ENCODE measurements at places on chromosomes 2 and 18.

DNA sequence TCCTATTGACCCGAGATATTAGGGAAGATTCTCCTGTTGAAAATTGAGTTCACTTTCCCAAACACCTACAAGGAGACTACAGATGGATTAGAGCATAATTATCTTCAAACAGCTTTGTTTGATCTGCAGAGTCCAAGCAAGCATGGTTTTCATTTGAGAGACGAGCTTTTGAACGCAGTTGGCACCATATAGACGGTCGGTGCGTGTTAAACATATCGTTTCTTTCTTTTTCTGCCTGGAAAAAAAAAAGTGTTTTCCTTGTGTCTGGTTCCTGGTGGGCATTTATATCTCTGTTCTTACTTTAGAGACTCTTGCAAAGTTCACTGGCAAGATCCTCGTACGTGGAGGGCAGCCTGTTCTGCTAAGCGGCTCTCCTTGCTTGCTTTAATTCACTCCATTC, 248.9 kb downstream of the TMEM182 start:
- no peak for DNase-seq

DNA sequence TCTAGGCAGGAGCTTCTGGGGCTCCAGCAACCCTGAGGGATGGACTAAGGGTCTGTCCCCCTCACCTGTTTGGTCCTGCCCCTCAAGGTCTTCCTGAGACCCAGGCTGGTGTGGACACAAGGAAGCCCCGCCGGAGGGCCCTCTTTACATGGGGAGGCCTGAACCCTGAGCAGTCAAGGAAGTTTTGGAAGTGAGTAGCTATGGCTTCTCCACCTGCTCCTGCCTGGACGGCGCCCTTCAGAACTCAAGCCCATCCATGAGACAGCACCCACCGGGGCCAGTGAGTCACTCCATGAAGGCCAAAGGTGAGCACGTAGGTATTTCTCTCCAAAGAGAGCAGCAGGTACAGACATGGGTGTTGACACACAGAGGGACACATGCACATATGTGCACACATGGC, 98.2 kb upstream of the CTDP1 start:
- no peak for DNase-seq

GRCh38 chr2:166282154-166282553, 93.6 kb downstream of the SCN9A start:
- no peak for DNase-seq

- no peak for DNase-seq
Measured at GRCh38 chr2:53913721-53914120, 54.0 kb upstream of the GPR75 start.

DNA sequence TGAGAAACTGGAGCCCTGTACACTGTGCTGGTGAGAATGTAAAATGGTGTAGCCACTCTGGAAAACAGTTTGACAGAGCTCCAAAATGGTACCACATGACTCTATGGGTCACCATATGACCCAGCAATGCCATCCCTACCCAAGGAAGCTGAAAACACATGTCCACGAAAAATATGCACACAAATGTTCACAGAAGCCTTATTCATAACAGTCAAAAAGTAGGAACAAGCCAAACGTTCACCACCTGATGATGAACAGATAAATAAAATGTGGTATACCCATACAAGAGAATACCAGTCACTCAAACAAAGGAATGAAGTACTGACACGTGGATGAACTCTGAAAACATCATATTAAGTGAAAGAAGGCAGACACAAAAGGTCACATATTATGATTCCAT, 4.6 kb downstream of the AFG3L2 start:
- DNase-seq: no peak

DNA sequence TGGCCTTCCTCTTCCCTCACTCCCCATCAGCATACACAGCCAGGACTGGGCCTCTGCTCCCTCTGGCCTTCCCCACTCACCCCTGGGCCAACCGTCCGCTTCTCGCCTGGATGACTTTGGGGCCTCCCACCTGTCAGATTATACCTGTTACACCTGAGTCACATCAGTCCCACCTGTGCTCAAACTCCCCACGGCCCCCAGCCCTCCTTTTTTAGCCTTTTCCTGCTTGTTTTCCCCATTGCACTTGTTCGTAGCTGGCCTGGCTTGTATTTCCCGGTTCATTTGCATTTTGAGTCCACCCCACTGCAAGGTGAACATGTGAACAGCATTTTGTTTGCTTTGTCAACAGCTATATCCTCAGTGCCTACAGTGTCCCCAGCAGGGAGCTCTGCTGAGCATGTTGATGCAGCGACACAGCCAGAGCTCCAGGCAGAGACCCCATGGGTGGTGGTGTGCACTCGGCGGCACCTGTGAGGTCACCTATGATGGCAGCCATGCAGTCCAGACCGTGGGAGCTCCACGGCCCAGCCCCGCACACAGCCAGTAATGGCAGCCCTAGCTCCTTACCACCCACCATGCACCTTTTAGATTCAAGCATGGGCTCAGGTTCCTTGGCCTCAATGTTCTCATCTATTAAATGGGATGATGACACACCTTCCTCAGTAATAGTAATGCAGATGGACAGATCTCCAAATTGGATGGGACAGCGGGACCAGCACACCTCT, 276.4 kb upstream of the HS6ST1 start:
- peak; percentile 16 for DNase-seq

- DNase-seq: no peak
Measured at GRCh38 chr2:181807526-181807925, 84.0 kb upstream of the ITPRID2 start.

- no peak for DNase-seq
Measured at GRCh38 chr2:77268626-77269025, 253.6 kb downstream of the LRRTM4 start.

DNA sequence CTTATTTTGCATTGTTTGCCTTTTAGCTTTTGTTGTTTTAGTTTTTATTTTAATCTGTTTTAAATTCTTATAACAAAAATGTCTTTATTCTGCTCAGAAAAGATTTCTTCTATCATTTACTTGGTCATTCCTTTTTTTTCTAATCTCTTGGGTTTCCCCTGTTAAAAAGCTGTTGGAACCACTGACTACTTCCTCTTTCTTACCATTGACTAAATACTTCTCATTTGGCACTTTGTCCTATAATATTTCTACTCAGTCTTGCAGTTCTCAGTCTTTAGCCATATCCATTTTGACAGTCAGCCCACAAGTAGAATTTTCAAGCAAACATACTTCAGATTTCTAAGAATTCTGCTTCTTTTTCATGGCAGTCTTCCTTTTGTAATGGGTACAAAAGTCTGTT, 567.2 kb downstream of the SATB2 start:
- DNase-seq: no peak

DNA sequence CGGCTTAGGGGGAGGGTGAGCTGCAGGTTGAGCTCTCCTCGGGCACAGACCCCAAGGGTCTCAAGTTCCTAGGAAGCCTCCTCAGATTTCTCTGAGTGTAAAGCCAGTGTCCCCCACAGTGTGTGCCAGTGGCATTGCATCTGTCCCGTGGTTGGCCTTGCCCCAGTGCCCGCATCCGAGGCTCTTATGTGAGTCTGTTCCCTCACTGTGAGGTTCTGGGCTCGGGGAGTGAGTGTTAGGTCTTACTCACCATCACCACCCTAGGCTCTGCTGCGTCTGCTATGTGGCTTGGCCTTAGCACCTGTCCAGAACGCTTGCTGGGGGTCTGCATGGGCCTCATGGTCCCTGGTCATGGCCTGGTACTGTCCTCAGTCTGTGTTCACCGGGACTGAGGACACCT, 88.7 kb upstream of the PXDN start:
- DNase-seq: no peak

- DNase-seq: peak; percentile 38
Measured at GRCh38 chr2:113795405-113795920, 39.0 kb upstream of the SLC35F5 start.

DNA sequence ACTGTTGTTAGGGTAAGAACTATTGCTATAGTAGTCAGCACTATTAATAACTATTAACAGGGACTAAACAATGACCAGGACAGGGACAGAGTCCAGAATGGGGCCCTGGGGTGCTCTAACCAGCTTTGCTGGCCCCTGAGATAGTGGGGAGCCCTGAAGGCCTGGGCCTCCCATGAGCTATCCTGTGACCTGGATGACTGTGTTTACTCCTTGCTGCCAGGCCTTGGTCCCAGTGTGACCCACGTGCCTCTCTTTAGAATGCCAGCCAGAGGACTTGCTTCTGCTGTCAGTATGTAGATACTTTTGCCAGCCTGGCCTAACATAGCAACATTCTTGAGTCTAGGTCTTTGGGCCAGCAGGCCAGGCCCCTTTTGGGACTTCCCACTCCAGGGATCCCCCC, 11.4 kb downstream of the CDK5R2 start:
- DNase-seq: no peak

GRCh38 chr18:12783524-12783923, 80.7 kb downstream of the PSMG2 start:
- no peak for DNase-seq

- no peak for DNase-seq
Measured at GRCh38 chr2:54020793-54021414, 50.1 kb upstream of the PSME4 start.

DNA sequence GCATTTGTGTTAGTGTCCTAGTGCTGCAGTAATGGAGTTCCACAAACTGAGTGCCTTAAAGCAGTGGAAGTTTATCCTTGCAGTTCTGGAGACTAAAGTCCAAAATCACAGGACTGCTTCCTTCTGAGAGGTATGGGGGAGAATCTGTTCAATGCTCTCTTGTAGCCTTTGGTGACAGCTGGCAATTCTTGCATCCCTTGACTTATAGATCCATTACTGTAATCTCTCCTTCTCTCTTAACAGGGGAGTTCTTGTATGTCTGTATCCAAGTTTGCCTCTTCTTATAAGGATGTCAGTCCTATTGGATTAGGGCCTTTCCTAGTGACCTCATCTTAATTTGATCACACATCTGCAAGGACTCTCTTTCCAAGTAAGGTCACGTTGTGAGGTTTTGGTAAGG, 69.9 kb downstream of the XRCC5 start:
- no peak for DNase-seq

GRCh38 chr18:45517181-45517741, 98.0 kb upstream of the SLC14A2 start:
- DNase-seq: no peak

- no peak for DNase-seq
Measured at GRCh38 chr2:212949786-212950185, 201.6 kb downstream of the IKZF2 start.

GRCh38 chr18:24112874-24113615, 25.8 kb upstream of the CABYR start:
- no peak for DNase-seq

DNA sequence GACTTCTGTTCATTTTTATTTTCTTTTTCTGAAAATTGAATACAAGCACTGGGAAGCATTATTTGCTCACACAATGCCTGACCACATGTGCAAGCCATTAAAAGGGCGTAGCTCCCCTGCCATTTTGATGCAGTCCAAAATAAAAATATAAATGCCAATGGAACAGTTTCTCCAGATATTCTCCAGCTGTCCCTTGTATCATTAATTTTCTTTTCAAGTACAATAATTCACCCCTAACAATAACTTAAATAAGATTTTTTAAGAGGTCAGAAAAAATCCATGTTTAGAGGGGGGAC, 168.0 kb downstream of the TMEFF2 start:
- DNase-seq: no peak

- no peak for DNase-seq
Measured at GRCh38 chr2:110881908-110882307, 149.5 kb downstream of the ACOXL start.

DNA sequence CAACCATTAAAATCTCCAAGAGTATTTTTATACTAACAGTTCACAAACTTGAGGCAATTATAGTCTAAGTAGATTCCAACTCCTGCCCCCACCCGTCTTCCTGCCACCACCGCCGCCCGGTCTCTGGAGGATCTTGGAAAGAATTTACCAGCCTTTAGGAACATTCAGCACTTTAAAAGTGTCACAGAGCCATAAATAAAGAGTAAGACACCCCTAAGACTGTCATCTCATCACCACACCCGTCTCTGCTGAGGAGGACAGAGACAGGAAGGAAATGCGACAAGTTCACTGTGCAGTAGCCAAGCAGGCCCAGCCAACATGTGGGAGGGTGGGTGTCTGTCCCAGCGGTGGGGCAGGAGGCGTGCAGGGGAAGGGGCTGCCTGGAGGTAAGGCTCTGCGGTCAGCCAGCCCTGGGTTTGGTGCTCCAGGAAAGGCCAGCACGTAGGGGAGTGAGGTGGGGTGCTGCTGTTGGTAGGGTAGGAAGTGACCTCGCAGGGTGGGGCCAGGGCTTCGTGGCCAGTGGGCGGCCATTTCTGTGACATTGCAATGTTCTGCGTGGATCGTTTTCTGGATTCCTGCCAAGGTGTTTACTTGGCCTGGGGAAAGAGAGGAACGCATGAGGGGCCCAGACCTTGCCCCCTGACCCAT, 111.6 kb downstream of the FAM210A start:
- no peak for DNase-seq

GRCh38 chr2:175824243-175824642, 177.8 kb downstream of the LNPK start:
- no peak for DNase-seq

DNA sequence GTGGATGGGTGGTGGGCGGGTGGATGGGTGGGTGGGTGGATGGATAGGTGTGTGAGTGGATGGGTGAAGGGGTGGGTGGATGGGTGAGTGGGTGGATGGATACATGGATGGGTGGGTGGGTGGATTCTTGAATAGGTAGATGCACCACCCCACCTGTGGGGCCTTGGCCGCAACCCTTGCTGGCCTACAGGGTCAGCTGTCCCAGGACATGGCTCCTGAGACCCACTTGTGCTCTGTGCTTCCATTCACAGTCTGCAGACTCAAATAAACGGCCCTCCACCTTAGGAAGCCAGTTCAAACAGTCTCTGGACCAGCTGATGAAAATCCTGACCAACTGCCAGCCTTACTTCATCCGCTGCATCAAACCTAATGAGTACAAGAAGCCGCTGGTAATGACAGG, 54.4 kb downstream of the MYO7B start:
- no peak for DNase-seq

- DNase-seq: peak; percentile 91
Measured at GRCh38 chr18:45690975-45691815, 32.8 kb upstream of the SLC14A1 start.

DNA sequence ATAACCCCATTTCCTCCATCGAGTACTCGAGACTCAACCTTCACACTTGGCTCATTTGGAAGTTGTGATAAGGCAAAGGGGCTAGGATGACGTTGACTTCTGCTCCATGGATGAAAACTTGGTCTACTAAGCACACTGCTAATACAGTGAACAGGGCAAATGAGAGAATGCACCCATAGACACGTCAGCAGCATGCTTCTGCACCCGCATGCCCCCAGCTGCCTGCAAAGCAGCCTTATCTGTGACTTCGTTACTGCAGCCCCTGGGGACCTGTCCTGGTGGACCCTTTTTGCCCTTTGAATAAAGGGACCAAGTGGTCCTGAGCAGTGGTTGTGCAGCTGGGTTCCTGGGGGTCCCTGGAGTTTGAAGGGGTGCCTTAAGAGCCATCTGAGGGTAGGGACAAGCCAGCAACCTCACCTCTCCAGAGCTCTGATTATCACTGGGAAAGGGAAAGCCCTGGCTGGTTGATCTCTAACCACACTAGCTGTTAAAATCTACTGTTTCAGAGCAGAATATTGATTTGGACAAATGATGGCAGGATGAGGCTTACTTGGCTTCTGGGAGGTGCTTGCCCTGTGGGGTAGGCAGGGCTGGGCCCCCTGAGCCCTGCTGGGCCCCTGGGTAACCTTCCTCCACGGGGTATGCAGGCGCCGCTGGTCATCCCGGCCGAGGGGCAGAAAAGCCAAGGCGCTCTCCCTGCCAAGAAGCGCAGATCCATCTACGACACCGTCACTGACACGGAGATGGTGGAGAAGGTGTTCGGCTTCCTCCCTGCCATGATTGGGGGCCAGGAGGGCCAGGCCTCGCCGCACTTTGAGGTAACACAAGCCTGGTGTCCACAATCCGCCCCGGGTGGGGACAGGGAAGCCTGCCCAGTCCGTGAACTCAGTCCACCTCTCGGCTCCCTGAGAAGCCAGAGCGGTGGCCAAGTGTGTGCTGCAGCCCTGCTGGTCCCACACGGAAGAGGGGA, 37.6 kb upstream of the GPR17 start:
- DNase-seq: no peak

Data from tongue (tissue), 3 donors.